Adrenal gland (tissue), 19 donors: ENCODE measurements at places on chromosomes 11 and 22. TPM values are rescaled to one million over a fixed set of nuclear protein-coding genes. Genes with fewer than 3 reads are reported as not detected.

The ADM2 gene
- total RNA-seq = not detected

The SCO2 gene
- total RNA-seq = not detected

The MAPK8IP1 gene
- total RNA-seq = 33.2 TPM

The RAG1 gene
- 2.0 TPM for total RNA-seq

The OR52A1 gene
- total RNA-seq = not detected

The CD3E gene
- total RNA-seq = 3.3 TPM

The SNX32 gene
- total RNA-seq = not detected

GRCh38 chr22:27720860-27721259, 80.7 kb downstream of the MN1 start:
- H3K27ac ChIP-seq = no peak overlapping the region
- H3K27me3 ChIP-seq = no peaks in the 10 kb centered on the region
- no peak for DNase-seq
- no peaks in the 10 kb centered on the region for H3K36me3 ChIP-seq

DNA sequence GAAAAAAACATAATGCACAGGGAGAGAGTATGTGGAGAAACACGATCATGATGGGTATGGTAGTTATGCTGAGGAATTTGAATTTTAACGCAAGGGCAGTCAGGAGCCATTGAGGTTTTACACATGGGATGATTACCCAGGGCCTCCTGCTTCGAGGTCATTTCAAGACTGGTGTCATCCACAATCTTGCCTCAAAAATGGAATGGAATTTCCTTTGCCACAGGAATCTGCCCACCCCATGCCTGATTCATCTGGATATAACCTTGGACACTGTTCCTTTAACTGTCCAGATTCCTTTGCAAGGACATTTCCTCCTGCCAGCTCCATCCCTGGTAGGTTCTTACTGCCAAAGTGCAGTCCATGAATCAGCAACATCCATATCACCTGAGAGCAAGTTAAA, 655.9 kb upstream of the TENM4 start:
- no peaks in the 10 kb centered on the region for H3K4me1 ChIP-seq
- peak; percentile 21 for DNase-seq
- no peak overlapping the region for H3K4me3 ChIP-seq
- H3K36me3 ChIP-seq = no peaks in the 10 kb centered on the region
- H3K27me3 ChIP-seq = no peaks in the 10 kb centered on the region

GRCh38 chr11:38160433-38160832, 1562.4 kb upstream of the RAG2 start:
- no peak overlapping the region for H3K4me3 ChIP-seq
- H3K4me1 ChIP-seq = no peaks in the 10 kb centered on the region
- H3K27me3 ChIP-seq = no peaks in the 10 kb centered on the region

DNA sequence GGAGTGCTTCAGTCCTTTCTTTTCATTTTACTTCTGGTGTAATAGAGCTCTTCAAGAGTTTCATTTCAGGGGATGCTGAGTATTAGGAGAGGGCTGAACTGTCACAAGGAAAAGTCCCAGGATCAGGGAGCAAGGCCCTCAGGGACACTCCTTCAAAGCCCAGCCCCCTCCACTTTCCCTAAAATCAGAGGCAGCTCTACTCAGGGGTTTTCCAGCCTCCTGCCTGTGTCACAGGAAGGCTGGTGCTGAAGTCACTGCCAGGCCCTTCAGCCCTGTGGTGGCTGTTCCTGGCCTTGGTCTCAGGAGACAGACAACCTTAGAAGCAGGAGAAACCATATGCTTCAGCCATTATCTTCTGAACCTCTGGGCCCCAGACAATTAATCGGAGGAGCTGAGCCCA, 36.4 kb upstream of the KIRREL3 start:
- DNase-seq = no peak
- H3K4me3 ChIP-seq = no peak overlapping the region
- no peaks in the 10 kb centered on the region for H3K36me3 ChIP-seq
- no peak overlapping the region for H3K27ac ChIP-seq
- H3K27me3 ChIP-seq = no peaks in the 10 kb centered on the region

- DNase-seq = no peak
- no peak overlapping the region for H3K4me3 ChIP-seq
- no peak overlapping the region for H3K27ac ChIP-seq
- peaks cover 87% of the 10 kb centered on the region for H3K36me3 ChIP-seq
- H3K4me1 ChIP-seq = no peaks in the 10 kb centered on the region
Measured at GRCh38 chr22:26471522-26471921, 12.1 kb downstream of the HPS4 start.

- H3K27me3 ChIP-seq = no peaks in the 10 kb centered on the region
- peak; percentile 93 for DNase-seq
- peaks cover 3% of the 10 kb centered on the region for H3K4me1 ChIP-seq
- no peaks in the 10 kb centered on the region for H3K36me3 ChIP-seq
- H3K27ac ChIP-seq = peak overlapping the region; percentile 52
- H3K4me3 ChIP-seq = no peak overlapping the region
Measured at GRCh38 chr11:118820412-118821357, 29.7 kb upstream of the DDX6 start.

DNA sequence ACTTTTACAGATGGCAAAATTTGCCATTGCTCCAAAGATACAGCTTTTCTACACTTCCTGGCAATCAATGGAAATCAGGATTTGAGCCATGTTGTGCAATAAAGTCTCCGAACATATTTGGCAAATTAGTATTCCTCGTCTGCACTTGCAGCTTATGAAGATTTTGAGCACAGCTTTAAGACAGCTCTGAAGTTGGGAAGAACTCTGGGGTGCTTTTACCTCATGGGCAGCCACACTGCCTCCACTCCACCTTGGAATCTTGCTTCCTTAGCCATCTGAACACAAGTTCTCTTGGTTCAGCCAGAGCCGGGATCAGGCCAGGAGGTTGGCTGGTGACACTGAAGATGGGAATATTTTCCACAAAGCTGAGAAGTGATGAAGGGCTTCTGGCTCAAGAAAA, 191.2 kb downstream of the CWF19L2 start:
- H3K27ac ChIP-seq = no peak overlapping the region
- H3K4me1 ChIP-seq = no peaks in the 10 kb centered on the region
- H3K36me3 ChIP-seq = no peaks in the 10 kb centered on the region
- no peak for DNase-seq
- H3K4me3 ChIP-seq = no peak overlapping the region
- H3K27me3 ChIP-seq = no peaks in the 10 kb centered on the region

GRCh38 chr11:46319074-46319453, 28.2 kb upstream of the DGKZ start:
- DNase-seq = no peak
- H3K4me1 ChIP-seq = no peaks in the 10 kb centered on the region
- peak overlapping the region; percentile 43 for H3K27ac ChIP-seq
- no peaks in the 10 kb centered on the region for H3K27me3 ChIP-seq
- no peaks in the 10 kb centered on the region for H3K36me3 ChIP-seq

GRCh38 chr11:15605094-15605493, 490.4 kb downstream of the INSC start:
- H3K27me3 ChIP-seq = no peaks in the 10 kb centered on the region
- H3K27ac ChIP-seq = no peak overlapping the region
- no peak for DNase-seq
- no peaks in the 10 kb centered on the region for H3K4me1 ChIP-seq
- H3K36me3 ChIP-seq = no peaks in the 10 kb centered on the region

GRCh38 chr22:38267086-38267485, 5.7 kb downstream of the TMEM184B start:
- DNase-seq = peak; percentile 52
- no peaks in the 10 kb centered on the region for H3K27me3 ChIP-seq
- no peak overlapping the region for H3K4me3 ChIP-seq
- no peaks in the 10 kb centered on the region for H3K36me3 ChIP-seq
- H3K4me1 ChIP-seq = peaks cover 71% of the 10 kb centered on the region

- H3K4me3 ChIP-seq = no peak overlapping the region
- H3K36me3 ChIP-seq = no peaks in the 10 kb centered on the region
- H3K27me3 ChIP-seq = no peaks in the 10 kb centered on the region
- no peak for DNase-seq
- no peak overlapping the region for H3K27ac ChIP-seq
Measured at GRCh38 chr22:29122041-29122440, 49.2 kb downstream of the KREMEN1 start.
